Esophagus squamous epithelium (tissue), 5 donors: ENCODE measurements at places on chromosomes 5 and 9.

- no peak for DNase-seq
Observed at GRCh38 chr5:78355561-78355960, 4.9 kb upstream of the SCAMP1 start.

DNA sequence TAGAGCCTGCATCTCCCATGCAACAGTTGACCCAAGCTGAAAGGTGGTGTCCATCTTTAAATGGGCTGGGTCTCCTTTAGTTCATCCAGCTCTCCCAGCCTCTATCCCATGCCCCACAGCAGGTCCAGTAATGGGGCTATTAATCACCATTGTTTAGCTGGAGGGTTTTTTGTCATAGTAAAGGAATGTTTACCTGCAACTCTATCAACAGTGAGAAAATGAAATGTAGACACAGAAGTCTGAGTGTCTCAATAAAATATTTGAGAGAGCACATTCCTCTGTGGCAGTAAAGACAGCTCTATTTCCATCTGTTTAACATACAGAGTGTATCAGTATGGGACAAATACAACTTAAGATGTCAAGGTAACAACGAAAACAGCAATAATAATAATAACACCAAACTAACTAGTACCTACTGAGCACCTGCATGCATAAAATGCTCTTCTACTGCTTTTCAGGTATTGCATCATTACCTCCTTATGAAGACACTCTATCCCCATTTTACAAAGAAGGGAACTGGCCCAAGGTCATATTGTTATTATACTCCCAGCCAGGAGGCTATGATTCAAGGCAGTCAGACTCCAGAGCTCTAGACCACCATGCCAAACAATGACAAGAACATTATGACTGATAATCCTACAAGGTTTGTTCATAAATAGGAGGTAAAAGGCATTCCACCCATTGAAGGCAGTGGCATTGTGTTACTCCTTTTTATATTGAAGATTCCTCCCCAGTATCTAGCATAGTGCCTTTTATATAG lies 21.0 kb upstream of the C5orf58 start:
- DNase-seq: no peak

GRCh38 chr9:75019654-75020053 lies 8.4 kb downstream of the CARNMT1 start:
- no peak for DNase-seq

GRCh38 chr9:34884747-34885189 lies 73.3 kb upstream of the PHF24 start:
- DNase-seq: no peak

GRCh38 chr5:96175090-96175489 lies 213.4 kb upstream of the ELL2 start:
- no peak for DNase-seq

DNA sequence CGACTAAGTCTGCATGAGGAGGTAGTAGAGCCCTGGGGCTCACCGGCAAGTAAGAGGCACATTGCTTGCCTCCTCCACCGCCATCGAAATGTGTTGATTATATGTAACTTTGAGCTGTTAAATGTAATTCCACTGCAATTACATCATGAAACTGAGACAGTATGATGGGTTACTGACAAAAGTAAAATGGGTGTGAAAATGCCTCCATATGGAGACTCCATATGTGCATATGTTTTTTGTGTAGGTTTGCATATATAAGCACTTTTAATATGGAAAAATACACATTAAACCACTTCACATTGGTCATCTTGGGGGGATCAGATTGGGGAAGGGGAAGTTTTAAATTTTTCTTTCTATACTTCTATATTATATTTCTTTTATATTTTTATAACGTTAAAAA lies 29.8 kb downstream of the NFIL3 start:
- DNase-seq: no peak
